Caco-2 (cell line): ENCODE measurements at places on chromosomes 12 and 14.

- H3K4me3 ChIP-seq: peak overlapping the region; percentile 48
- H3K27me3 ChIP-seq: peaks cover 23% of the 10 kb centered on the region
- DNase-seq: no peak
- peak overlapping the region; percentile 94 for H3K27ac ChIP-seq
- H3K4me1 ChIP-seq: peaks cover 60% of the 10 kb centered on the region
These were observed 944 bp downstream of the CCND2 start for GRCh38 chr12:4274396-4275015.

GRCh38 chr14:93234798-93235197 lies 27.7 kb downstream of the UBR7 start:
- H3K4me3 ChIP-seq: no peak overlapping the region
- H3K4me1 ChIP-seq: no peaks in the 10 kb centered on the region
- no peaks in the 10 kb centered on the region for H3K27me3 ChIP-seq

GRCh38 chr12:51811203-51812202 lies 37.0 kb downstream of the FIGNL2 start:
- H3K27me3 ChIP-seq: no peaks in the 10 kb centered on the region
- H3K4me3 ChIP-seq: no peak overlapping the region
- H3K4me1 ChIP-seq: 0 out of 2 replicates have a peak, but pooled peaks cover 4% of the 10 kb centered on the region
- no peaks in the 10 kb centered on the region for H3K36me3 ChIP-seq
- no peak overlapping the region for H3K27ac ChIP-seq
- DNase-seq: no peak

- H3K27me3 ChIP-seq: no peaks in the 10 kb centered on the region
- no peak for DNase-seq
- no peak overlapping the region for H3K4me3 ChIP-seq
- H3K27ac ChIP-seq: no peak overlapping the region
- no peaks in the 10 kb centered on the region for H3K36me3 ChIP-seq
- peaks cover 38% of the 10 kb centered on the region for H3K4me1 ChIP-seq
These were observed 30.4 kb downstream of the DAO start for GRCh38 chr12:108910336-108910735.

- H3K27ac ChIP-seq: no peak overlapping the region
- no peaks in the 10 kb centered on the region for H3K27me3 ChIP-seq
- H3K4me1 ChIP-seq: peaks cover 14% of the 10 kb centered on the region; the same call in 1 of the 2 replicates
- no peaks in the 10 kb centered on the region for H3K36me3 ChIP-seq
These were observed 123.9 kb downstream of the PAX9 start for GRCh38 chr14:36785511-36785910.
